ENCODE measurements at places on chromosomes 3 and 15.
A peak's percentile ranks its signal among the peaks of the same experiment; 100 is the strongest.

- DNase-seq, result no peak
These were observed 120.3 kb downstream of the AKAP13 start for GRCh38 chr15:85500729-85501128.

GRCh38 chr15:82999905-83000671 lies 11.4 kb downstream of the C15orf40 start:
- peak; percentile 34 for DNase-seq

GRCh38 chr3:144096016-144096415 lies 124.4 kb downstream of the DIPK2A start:
- no peak for DNase-seq

DNA sequence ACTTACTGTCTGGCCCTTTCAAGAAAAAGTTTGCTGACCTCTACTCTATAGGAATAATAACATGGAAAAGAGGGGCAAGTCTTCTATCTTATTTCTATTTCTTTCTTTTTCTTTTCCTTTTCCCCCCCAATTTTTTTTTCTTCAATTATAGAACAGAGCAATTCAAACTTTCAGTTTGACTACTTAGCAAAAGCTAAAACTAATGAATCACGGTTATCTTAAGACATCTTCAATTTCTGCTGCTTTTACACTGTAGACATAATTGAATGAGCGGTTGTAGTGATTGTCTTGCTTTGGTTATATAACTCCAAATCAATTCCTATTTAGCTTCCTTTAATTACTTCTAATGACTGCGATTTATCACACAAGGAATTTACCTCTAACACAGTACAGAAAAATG lies 74.3 kb upstream of the P2RY1 start:
- DNase-seq, result no peak

DNA sequence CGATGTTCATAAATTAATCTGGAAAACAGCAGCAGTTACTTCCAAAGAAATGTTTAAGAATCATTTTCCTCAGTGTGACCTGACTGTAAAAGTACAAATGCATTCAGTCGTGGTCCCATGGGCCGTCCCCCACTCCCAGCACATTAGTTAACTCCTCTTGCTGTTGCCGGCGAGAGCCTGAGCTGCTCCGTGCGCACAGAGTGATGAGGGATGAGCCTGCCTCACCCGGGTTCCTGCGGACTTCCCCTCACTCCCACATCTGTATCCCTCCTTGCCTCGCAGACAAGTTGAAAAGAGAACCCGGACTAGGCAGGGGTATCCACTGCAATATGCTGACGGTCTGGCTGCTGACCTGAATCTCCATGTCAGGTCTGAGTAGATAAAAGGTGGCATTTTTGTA lies 861.7 kb upstream of the NR2F2 start:
- DNase-seq, result no peak

DNA sequence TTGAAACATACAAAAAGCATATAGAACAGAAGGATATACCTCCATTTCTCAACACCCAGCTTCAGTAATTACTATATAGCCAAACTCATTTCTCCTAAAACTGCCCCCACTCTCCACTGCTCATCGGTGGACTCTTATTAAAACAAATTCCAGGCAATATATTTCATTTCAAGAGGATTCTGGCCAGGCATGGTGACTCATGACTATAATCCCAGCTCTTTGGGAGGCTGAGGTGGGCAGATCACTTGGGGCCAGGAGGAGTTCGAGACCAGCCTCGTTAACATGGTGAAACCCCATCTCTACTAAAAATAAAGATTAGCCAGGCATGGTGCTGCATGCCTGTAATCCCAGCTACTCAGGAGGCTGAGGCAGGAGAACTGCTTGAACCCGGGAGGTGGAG lies 40.9 kb downstream of the SNX4 start:
- DNase-seq, result no peak

DNA sequence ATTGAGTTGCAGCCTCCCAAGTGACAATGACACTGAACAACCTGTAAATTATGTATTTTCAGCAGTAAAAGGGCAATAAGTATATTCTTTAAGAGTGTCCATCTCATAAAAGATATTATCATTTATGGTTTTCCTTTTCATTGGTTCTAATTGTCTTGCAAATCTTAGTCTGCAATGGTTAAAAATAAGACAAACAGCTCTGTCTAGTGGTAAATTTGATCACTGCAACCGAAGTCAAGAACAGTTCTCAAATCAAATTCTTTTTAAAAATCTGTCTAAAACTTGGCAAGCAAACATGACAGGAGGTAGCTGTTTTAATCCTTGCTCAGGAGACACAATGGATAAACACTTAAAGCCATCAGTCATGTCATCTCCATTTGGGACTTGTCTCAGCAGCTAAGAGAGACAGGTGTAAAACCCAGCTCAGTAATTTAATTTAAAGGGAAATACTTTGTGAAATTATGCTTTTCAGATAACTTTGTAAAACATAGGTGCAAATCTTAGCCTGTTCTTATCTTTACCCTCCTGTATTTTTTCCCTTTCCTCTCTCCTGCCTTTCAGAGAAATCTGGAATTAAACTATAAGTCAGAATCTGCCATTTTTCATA lies 150.3 kb upstream of the ARHGEF26 start:
- no peak for DNase-seq

- DNase-seq, result no peak
These were observed 169.4 kb downstream of the MCTP2 start for GRCh38 chr15:94400526-94401298.

- no peak for DNase-seq
These were observed 20.3 kb downstream of the STARD9 start for GRCh38 chr15:42595626-42596240.

GRCh38 chr3:183272791-183273190 lies 19.7 kb downstream of the B3GNT5 start:
- no peak for DNase-seq

- no peak for DNase-seq
These were observed 33.6 kb downstream of the GOLGA6L10 start for GRCh38 chr15:82315519-82316246.

DNA sequence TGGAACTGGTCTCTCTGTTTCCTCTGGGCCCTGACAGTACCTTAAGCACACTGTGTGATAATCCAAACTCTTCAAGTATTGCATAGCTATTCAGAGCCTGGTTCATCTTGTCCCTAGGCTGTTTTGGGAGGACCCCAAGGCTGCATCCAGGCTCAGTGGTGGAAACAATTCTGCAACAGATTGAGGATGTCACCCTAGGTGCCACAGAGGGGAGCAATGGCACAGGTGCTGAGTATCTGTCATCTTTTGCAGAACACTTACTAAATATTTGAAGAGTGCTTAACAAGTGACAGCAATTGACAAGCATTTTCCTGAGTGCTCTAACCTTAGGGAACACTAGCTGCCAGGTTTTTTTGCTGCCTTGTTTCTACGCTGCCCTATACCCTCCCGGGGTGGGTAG lies 27.8 kb downstream of the STARD5 start:
- DNase-seq, result no peak

- no peak for DNase-seq
These were observed 33.4 kb downstream of the SPINK8 start for GRCh38 chr3:48299746-48300712.

- no peak for DNase-seq
These were observed 320.2 kb downstream of the MEX3B start for GRCh38 chr15:81725590-81725989.

DNA sequence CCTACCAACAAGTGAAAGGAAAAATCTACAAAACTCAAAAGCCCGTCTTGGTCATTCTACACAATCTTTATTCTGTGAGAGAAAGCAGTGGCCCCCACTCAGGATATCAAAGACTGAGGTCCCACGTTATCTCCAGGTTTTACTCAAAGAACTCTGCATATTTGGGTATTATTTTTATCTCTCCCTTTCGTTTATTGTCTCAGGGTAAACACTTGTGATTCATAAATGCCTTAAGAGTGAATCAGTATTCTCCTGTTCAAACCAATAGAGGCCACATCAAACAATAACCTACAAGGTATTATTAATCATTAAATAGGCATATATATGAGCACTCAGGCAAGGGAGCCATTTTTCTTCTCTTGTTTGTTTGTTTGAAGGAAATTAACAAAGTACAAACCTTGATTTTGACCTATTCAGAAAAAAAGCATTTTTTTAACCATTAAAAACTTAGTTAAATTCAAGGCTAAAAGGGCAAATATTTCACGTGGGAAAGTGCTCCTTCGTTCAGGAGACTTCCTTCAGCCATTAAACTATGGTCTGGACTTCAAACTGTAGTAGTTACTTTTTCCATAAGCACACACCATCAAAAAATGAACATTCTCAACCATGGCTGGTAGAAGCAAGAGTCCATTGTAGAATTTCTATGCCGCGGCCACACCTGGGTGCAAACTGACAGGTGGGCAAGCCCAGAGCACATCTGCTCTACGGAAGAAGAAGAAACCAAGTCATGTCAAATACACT lies 13.9 kb upstream of the HES1 start:
- DNase-seq, result no peak
